ENCODE measurements at places on chromosomes 5 and 9.

GRCh38 chr5:143350751-143351602 is 52.5 kb downstream of the NR3C1 start:
- no peak for DNase-seq

DNA sequence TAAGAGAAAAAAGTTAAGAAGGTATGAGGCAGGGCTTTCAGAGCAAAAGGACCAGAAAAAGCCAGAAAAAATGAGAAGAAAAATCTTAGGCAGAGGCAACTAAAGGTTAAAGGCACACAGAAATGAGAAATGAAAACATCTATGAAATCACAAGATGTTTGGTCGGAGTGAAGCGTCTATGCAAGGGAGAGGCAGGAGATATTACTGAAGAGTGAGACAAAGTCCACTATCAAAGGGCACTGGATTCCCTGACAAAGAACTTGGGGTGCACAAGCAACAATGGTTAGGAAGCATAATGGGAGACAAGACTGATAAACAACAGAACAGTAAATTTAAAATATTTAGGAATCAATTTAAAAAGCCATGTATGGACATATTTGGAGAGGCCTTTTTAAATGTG is 16.9 kb downstream of the PANK3 start:
- no peak for DNase-seq

GRCh38 chr9:92963831-92964606 is 16.7 kb downstream of the FGD3 start:
- DNase-seq = peak; percentile 62

GRCh38 chr9:14893280-14893679 is 16.9 kb downstream of the FREM1 start:
- DNase-seq = no peak

DNA sequence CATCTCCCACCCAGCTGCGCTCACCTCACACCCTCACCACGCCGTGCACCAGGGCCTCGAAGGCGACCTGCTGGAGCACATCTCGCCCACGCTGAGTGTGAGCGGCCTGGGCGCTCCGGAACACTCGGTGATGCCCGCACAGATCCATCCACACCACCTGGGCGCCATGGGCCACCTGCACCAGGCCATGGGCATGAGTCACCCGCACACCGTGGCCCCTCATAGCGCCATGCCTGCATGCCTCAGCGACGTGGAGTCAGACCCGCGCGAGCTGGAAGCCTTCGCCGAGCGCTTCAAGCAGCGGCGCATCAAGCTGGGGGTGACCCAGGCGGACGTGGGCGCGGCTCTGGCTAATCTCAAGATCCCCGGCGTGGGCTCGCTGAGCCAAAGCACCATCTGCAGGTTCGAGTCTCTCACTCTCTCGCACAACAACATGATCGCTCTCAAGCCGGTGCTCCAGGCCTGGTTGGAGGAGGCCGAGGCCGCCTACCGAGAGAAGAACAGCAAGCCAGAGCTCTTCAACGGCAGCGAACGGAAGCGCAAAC is 1.1 kb downstream of the POU4F3 start:
- DNase-seq = no peak

GRCh38 chr5:72445969-72446368 is 61.2 kb downstream of the ZNF366 start:
- no peak for DNase-seq

DNA sequence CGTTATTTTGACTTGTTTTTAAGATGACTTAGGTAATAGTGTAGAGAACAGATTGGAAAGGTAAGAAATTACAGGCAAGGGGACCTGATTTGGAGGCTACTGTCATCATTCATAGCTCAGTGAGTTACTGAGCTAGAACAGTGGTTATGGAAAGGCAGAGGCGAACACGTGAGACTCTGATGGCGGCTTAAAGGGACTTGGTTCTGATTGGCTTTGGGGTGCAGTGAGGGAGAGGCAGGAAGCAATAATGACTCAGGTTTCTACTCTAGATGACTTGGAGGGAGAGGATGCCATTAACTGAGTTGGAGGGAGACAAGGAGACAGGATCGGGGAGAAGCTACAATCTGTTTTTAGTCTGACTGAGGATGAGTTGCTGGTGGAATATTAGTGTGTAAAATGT is 3.0 kb downstream of the F2RL2 start:
- no peak for DNase-seq

- no peak for DNase-seq
Measured at GRCh38 chr5:81393430-81393782, 528 bp downstream of the ACOT12 start.

GRCh38 chr9:116087246-116087645 is 66.3 kb upstream of the PAPPA start:
- no peak for DNase-seq

DNA sequence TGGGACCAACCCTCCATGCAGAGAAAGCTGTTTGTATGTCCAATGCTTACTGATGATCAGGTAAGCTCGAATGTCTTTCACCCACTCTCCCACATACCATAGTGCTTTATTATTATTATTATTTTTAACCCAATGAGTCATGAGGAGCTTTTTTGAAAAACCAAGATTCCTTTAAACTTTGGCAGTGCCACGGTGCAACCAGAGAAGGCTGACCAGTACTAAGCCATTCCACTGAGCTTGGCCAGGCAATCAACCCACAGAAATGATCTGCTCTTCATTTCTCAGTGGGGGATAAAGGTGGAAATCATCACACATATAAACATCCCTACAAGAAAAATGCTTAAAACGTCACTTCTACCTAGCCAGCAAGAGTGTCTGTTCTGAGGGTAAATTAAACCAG is 35.5 kb downstream of the JAKMIP2 start:
- DNase-seq = no peak

- DNase-seq = no peak
Measured at GRCh38 chr5:178057839-178058238, 55.5 kb upstream of the N4BP3 start.

DNA sequence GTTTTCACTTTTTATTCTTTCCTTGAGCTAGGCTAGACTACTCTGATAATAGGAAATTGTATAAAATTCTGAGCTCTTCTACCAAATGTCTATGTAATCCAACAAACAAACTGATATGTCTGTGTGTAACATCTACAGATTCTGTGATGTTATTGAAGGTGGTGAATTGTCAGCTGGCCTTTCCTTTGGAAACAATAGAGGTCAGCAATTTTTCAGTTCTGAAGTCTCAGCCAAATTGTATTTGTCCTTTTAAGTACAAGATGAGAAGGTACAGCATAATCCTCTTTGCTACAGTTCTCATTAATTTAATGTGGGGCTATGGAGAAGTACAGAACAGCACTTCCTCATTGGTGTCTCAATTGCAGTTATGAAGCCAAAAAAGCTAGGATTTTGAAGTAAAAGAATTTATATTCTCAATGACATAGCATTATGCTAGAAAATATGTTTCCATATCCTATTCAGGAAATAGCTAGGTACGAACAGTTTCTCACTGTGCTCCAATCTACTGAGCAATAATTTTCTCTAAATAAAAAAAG is 198.0 kb downstream of the HINT1 start:
- no peak for DNase-seq

- no peak for DNase-seq
Measured at GRCh38 chr9:130325921-130326320, 60.4 kb downstream of the HMCN2 start.

DNA sequence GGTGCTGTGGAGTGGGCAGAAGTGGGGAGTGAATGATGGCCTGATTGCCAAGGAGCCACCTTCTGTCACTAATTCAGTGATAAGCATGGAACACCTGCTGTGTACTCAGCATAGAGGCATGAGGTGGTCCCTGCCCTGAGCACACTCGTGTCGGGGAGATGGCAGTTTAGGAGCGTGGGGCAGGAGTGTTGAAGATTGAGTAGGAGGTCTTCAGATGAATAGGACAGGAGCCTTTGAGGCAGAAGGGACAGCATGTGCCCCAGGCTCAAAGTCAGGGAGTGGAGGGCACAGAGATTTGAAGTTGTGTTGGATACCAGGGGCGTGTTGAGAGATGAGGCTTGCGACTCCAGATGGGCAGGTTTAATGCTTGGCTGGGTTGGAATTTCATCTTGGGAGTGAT is 55.0 kb downstream of the ZNF618 start:
- no peak for DNase-seq

DNA sequence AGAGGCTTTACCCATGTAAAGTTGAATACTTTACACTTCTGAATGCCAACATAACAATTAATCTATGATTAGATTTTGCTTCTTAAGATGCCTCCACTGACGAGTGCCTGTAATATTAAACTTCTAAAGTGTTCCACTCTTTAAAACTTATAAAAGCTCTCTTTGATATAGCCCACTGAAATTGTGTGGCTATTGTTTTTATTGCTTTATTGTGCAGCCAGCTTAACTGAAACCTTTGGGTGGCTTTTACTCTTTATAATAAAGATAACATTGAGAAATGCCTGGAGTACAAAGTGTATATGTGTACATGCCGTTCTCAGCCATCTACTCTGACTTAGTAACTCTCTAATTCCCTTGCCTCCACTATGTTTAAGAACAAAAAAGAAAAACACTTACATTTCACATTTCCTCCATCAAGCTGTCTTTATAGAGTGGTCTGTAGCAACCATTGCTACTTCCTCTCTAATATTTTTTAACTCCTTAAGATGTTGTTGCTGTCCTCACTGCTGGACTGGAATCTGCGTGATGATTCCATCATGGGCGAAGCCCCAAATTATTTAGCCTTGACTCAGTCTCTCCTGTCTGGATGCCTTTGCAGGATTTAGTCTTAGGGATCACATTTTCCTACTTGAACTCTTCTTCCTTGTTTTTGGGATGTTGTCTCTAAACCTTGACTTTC is 9.1 kb downstream of the PIK3R1 start:
- DNase-seq = no peak

DNA sequence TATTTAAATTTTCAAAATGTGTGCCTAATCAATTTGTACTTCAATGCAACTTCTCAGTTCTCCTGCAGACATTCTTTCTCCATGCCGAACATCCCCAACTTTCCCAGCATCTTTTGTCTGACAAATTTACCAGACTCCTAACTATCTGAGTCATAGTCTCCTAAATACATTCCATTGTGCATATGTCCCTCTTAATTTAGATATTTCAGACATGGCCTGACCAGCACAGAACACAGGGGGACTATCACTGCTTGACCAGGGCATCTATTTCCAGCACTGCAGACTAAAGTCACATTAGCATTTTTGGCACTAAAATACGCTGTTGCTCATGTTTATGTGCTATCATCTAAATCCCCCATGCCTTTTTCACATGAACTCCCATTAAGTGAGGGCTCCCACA is 71.9 kb downstream of the ITGA1 start:
- no peak for DNase-seq

DNA sequence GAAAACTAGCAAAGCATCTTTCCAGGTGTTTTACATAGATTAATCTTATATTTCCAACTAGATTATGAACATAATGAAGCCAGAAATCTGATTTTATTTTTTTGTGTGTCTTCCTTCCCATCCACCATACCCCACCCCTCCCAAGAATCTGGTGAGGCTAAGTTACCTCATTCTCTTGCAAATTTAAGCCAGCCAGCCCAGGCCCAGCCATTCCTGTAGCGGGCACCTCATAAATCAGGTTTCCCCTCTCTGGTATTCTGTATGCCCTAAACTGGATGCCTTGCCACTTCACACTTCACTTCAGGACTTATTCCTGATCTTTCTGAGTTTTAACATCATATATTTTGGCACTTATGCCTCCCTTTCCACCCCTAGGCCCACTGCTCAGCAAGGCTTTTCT is 21.8 kb downstream of the C9 start:
- no peak for DNase-seq

DNA sequence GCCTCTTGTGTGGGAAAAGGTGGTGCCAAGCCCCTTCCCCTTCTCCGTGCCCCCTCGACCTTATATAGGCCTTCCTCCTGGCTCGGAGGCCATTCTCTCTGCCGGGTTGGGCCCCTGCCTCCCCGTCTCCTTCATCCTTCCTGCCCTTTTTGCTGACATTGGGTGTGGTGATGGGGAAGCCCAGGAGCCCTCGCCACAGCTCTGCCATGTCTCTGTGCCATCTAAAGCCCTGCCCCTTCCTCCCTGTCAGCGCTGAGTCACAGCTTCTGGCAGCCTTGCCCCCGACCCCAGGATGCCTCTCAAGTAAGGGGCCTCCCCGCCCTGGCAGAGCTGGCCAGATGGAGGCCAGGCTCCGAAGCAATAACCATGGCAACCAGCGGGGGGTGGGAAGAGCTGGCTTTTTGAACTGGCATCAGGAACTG is 30.4 kb downstream of the JADE2 start:
- peak; percentile 77 for DNase-seq

DNA sequence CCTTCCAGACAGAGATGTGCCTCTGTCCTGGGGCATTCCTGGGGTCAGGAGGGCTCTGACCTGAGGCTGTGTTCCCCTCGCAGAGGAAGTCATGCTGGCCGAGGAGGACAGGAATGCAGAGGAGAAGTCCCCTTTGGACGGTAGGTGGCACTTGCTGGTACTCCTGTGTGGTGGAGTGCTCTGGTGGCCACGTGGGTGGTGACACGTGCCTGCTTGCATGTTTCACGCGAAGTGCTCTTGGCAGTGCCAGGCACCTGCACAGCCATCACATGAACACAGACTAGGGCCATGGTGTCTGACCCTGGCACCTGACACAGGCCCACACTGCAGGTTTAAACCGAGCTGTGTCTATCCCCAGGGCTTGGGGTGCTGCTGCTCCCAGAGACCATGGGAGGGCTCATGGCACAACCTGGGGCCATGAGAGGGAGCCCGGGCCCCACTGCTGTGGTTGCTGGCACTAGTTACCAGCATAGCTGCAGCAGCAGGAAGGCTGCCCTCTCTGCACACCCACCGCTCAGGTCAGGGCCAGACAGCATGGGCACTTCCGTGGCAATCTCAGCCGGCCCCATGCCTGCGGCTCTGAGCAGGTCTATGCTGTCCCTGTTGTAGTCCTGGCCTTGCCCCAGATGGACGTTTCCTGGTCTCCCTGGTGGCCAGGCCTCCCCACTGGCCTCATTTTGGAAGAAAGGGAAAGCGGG is 79.3 kb downstream of the CACNA1B start:
- no peak for DNase-seq

DNA sequence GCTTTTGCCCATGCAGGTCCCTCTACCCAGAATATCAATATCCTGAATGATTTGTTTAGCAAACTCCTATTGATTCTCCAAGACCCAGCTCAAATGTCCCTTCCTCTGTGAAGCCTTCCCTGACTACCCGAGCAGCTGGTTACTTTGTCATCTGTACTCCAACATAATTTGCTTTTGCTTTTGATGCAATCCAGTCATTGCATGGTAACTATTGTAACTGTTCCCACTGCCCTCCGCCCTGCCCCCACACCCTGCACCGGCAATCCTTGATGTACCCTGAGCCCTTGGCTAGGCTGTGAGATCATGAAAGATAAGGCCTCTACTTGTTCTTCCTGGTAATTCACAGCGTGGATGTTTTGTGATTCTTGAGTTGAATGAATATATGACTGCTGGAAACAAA is 119.9 kb upstream of the BOD1 start:
- DNase-seq = no peak

GRCh38 chr9:6634444-6634843 is 11.1 kb downstream of the GLDC start:
- no peak for DNase-seq

- DNase-seq = no peak
Measured at GRCh38 chr5:128551476-128551875, 13.4 kb upstream of the FBN2 start.

Data from stimulated activated CD8-positive, alpha-beta memory T cell treated with anti-CD3 and anti-CD28 coated beads, Interleukin-7, amount 100 ng/mL, for 4 hours (primary cell).